Thoracic aorta (tissue), 2 donors: ENCODE measurements at places on chromosomes 7 and 10.

GRCh38 chr10:12614177-12614995 lies 265.0 kb downstream of the CAMK1D start:
- DNase-seq: no peak

DNA sequence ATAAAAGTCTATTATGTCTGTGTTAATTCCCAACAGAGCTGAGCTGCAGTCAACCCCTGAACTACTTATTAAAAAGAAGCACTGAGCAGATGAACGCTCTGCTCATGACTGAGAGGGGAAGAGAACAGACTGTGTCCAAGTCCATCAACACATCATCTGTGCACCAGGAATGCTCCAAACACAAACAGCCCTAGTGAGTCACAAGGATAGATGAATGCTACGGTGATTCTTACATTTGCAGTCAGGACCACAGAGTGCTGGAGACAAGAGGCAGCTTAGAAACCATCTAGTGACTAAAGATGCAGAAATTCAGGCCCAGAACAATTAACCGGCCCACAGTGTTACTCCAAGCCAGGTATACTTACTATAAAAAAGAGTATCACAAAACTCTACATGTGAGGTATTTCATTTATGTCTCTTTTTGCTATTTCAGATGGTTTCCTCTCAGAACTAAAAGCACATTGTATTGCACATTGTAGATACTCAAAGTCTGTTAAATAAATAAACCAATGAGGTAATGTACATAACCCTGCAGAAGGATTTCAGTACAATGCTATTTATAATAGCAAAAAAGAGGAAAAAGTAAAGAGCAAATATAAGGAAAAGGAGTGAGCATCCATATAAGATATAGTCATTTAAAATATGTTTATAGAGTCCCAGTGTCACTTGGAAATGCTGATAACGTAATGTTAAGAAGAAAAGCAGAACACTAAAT lies 159.2 kb downstream of the KCNMA1 start:
- DNase-seq: no peak

- no peak for DNase-seq
These were observed 75.1 kb upstream of the LEP start for GRCh38 chr7:128165927-128166420.

- DNase-seq: no peak
These were observed 26.9 kb downstream of the RAMP3 start for GRCh38 chr7:45184326-45185027.

- DNase-seq: no peak
These were observed 61.8 kb downstream of the EEPD1 start for GRCh38 chr7:36214608-36215456.

- DNase-seq: no peak
These were observed 2.7 kb downstream of the CYCS start for GRCh38 chr7:25122373-25122772.

GRCh38 chr10:33927347-33927746 lies 592.9 kb upstream of the NRP1 start:
- no peak for DNase-seq

- DNase-seq: no peak
These were observed 20.6 kb downstream of the LYZL1 start for GRCh38 chr10:29309465-29309864.

- DNase-seq: peak; percentile 41
These were observed 195.6 kb upstream of the CSTF2T start for GRCh38 chr10:51894771-51895578.

DNA sequence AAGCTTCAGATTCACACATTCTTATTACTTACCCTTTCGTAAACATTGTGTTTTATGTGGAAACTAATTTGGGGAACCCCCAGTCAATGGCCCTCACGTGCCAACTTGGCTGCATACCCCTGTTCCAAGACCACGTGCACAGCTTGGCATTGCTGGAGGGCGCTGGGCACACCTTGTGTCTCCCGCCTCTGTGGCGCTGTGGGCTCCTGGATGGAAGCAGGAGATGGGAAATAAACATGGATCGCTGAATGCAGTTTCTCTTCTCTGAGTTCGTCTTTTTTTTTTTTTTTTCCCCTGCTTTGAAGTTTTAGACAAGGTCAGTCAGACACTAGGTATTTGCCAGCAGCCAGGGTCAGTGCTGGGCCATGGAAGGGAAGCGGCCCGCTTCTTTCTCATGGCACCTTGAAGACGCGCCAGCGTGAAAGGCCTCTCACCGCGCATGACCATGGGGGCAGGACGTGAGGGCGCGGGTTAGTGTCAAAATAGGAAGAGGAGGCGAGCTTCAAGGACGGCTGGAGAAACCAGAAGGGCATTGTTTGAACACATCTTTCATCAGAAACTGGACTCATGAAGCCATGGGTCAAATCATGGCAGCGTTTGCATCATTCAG lies 27.3 kb downstream of the BNIP3 start:
- no peak for DNase-seq

- no peak for DNase-seq
These were observed 2.9 kb upstream of the RALA start for GRCh38 chr7:39620486-39620885.

DNA sequence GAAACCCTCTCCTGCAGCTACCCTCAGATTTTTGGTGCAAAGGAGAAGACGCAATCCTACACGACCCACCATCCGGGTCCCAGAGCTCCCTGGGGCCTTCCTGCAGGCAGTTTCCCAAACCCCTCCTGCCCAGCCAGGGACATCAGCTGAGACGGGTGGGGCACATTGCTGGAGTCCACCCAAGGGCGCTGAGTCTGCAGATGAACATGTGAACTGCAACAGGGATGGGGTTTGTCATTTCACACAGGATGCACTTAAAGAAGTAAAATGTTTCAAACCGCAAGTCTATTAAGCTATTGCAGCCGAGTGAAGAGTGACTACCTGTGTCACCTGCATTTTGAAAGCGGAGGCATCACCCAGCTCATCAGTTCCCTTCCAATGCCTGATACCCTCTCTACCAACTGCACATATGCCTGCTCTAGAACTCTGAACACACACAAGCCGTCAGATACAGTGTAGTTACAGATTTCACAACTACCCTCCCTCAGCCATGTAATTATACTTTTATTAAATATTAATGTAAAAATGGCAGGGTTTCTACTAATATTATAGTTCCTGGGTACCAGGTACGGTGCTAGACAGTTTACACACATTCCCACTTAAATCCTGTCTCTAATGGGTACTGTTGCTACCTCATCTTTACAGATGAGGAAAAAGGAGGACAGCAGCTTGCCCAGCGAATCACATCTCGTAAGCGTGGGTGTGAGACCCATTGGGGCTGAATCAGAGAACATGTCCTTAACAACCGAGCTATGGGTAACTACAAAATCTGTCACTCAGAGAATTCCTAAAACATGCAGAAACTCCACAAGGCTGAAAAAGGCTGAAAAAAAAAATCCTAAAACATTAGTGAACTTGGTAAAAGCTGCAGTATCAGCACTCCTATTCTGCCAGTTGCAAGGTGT lies 71.2 kb downstream of the GRB10 start:
- DNase-seq: no peak

DNA sequence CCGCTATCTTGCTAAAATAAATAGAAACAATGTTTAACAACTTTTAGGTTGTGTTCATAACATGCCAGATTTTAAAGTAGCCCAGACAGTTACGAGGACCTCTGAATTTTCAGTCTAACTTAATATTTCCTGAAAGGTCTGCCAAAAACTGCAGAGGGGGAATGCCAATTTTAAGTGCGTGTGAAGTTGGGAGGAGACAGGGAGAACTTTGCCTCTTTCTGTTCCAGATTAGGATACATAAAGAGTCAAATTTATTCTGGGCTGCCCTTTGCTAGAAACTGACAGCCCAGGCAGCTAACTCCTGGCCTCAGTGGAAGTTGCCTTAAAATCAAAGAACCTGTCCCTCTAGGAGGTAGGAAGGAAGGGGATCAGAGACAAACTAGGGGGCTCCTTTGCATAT lies 52.3 kb upstream of the PIP4K2A start:
- DNase-seq: no peak

GRCh38 chr10:92305133-92306072 lies 14.4 kb downstream of the MARCHF5 start:
- no peak for DNase-seq

- no peak for DNase-seq
These were observed 113.1 kb downstream of the PARP12 start for GRCh38 chr7:139949629-139950028.

- no peak for DNase-seq
These were observed 186.9 kb downstream of the ELFN1 start for GRCh38 chr7:1856888-1857441.

DNA sequence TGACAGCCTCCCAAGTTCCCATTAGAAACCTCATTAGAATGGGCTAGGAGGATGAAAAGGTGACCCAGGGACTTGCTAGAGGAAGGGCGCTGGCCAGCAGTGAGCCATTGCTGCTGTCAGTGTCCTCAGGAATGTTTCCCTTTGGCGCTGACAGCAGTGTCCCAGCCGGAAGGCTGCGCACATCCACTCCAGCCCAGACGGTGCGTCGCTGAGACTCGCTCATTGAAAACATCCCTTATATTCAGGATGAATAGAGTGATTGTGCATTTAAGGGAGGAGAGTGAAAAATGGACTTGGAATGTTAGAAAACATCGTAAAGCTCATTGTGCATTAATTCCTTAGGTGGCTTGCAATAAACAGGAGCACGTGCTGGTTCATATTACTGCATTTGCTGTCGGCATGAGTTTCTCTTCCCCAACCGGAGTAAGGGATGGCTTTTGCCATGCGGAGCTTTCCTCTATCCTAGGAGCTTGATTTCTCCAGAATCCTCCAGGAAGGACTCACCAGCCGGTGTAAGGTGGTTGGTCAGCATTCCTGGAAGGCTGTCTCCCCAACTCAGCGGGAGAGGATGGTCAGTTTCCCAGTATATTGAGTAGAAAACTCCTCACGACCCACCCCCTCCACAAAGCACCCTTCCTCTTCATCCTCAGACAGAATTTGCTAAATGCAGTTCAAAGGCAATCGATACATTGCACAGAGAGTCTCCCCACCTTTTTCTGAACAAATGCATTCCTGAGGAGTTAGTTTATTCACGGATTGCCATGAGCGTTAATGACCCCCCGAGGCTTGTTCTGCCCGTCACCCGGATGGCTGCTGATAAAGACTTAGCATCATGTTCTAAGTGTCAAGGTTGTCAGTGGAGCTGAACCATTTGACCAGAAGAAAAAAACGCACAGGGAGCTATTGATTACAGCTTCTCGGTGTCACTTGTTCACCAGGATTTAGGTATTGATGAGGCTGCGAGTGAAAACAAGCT lies 201.8 kb downstream of the EBF3 start:
- DNase-seq: no peak

DNA sequence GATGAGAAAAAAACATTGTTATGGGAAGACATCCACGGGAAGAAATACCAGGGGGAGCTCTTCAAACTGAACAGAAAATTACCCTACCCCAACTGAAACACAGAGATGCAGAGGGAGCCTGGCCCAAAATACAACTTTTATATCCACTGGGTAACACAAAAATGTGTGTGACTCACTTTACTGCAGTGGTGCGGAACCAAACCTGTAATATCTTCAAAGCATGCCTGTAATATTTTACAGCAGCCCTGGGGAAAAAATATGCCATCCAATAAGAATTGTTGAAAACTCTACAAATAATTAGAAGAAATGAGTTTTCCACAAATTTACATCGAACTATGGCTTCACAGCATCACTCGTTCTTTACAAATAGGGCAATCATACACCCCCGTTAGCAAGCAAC lies 49.8 kb upstream of the SRRM3 start:
- DNase-seq: no peak

DNA sequence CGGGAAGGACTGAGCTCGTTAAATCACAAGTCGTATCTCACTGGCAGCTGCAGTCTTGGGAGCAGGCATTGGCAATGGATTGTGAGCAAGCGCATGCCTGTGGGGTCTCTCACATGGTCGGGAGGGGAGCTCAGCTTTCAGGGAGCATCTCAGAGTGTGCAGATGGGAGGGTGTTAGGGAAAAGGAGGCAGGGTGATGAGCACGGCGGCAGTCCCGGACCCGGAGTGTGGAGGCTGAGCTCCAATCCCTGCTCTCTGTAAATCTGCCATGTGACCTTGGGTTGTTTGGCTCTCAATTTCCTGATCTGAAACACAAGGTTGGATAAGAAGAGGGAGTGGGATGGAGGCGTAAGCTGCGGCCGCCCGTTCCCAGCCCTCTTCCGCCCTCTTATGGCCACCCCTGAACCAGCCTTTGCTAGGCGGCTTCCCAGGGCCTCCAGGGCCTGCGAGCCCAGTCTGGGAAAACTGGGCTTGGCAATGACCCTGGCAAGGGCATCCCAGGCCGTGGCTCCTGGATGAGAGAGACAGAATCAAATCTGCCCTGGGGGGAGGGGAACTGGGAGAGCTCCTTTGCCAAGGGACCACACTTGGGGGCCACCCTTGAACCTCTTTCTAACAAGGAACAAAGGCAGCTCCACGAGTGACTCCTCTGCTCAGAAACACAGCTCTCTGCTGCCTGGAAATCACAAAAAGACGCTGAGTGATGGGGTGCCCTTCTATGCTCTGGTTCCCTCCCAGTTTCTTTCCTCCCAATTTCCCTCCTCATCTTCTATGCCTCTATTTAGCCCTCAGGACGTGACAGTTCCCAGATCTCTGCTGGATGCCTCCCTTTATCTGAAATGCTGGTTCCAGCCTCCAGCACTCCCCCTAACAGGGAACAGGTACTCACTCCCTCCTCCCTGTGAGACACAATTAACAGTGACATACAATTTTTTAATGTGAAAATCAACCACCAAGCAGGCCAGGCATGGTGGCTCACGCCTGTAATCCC lies 41.7 kb upstream of the LOXL4 start:
- peak; percentile 16 for DNase-seq

DNA sequence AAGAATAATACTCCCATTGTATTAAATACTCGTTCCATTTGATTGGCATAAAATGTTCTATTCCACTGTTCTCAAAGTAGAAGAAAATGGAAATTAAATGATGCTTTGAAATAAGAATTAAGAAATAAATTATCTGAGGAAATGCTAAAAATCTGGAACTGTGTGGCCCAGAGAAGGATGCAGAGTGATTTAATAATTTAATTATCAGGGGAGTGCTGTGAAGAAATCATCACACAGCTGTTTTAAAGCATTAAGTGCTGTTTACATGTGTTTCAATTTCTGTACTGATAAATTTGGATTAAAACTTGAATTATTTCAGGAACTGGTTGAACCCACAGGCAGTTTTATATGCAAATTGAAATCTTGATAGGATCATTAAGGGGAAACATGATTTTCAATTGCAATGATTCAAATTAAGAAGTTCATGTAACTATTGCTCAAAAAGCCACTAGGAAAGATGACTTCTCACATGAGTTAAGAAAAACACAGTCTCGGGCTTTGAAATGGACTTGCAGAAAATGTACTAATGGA lies 56.3 kb downstream of the COL28A1 start:
- no peak for DNase-seq

- no peak for DNase-seq
These were observed 167.4 kb downstream of the TEX36 start for GRCh38 chr10:125515571-125515970.

- DNase-seq: no peak
These were observed 36.6 kb downstream of the KCNH2 start for GRCh38 chr7:150941351-150942000.

- no peak for DNase-seq
These were observed 372.6 kb downstream of the LRMDA start for GRCh38 chr10:75803816-75804552.

GRCh38 chr10:79089632-79090031 lies 20.9 kb downstream of the ZMIZ1 start:
- DNase-seq: no peak
